ENCODE measurements at places on chromosomes 6 and 20. TPM values are rescaled to one million over a fixed set of nuclear protein-coding genes. Genes with fewer than 3 reads are reported as not detected.

- H3K27me3 ChIP-seq: no peaks in the 10 kb centered on the region
- no peak for DNase-seq
- H3K4me1 ChIP-seq: no peaks in the 10 kb centered on the region
- H3K27ac ChIP-seq: no peak overlapping the region
Measured at GRCh38 chr6:48765352-48765961, 654.5 kb upstream of the PTCHD4 start.

DNA sequence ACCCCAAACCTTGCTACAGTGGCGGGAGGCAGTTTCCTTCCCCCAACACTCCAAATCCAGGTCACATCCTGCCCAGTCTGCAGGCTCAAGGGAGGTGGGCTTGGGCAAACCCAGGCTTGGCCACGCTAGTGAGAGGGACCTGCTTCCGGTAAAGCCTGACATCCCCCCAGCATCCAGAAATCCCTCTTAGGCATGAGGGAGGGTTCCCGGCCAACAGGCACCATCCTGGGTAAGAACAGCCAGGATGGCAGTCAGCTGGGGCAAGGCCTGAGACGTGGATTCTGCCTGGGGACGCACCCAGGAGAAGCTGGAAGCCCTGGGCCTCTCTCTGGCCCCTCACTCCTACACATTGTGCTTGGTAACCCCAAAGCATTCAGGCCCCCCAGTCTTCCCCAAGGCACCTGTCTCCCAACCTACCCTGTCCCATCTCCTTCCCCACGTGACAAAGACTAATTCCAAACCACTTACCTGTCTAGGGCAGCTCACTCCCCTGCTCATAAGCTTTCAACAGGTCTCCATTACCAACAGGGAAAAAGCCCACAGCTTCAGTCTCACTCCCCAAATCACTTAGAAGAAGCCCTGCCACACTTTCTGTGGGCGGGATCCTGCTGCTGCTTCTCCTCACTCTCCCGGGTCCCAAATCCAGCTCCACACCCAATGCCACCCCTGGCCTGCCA lies 2.1 kb downstream of the C20orf144 start:
- peaks cover 25% of the 10 kb centered on the region for H3K4me1 ChIP-seq
- H3K27ac ChIP-seq: peak overlapping the region; percentile 83
- no peaks in the 10 kb centered on the region for H3K27me3 ChIP-seq
- peak overlapping the region; percentile 83 for H3K4me3 ChIP-seq
- DNase-seq: no peak
- H3K36me3 ChIP-seq: no peaks in the 10 kb centered on the region

GRCh38 chr6:125596020-125596419 lies 153.4 kb upstream of the HEY2 start:
- no peaks in the 10 kb centered on the region for H3K4me1 ChIP-seq
- no peaks in the 10 kb centered on the region for H3K36me3 ChIP-seq
- DNase-seq: no peak

- no peak for DNase-seq
- H3K27me3 ChIP-seq: no peaks in the 10 kb centered on the region
- H3K27ac ChIP-seq: peak overlapping the region; percentile 68
- peaks cover 60% of the 10 kb centered on the region for H3K4me1 ChIP-seq
Measured at GRCh38 chr6:30781743-30782424, 37.5 kb upstream of the IER3 start.

DNA sequence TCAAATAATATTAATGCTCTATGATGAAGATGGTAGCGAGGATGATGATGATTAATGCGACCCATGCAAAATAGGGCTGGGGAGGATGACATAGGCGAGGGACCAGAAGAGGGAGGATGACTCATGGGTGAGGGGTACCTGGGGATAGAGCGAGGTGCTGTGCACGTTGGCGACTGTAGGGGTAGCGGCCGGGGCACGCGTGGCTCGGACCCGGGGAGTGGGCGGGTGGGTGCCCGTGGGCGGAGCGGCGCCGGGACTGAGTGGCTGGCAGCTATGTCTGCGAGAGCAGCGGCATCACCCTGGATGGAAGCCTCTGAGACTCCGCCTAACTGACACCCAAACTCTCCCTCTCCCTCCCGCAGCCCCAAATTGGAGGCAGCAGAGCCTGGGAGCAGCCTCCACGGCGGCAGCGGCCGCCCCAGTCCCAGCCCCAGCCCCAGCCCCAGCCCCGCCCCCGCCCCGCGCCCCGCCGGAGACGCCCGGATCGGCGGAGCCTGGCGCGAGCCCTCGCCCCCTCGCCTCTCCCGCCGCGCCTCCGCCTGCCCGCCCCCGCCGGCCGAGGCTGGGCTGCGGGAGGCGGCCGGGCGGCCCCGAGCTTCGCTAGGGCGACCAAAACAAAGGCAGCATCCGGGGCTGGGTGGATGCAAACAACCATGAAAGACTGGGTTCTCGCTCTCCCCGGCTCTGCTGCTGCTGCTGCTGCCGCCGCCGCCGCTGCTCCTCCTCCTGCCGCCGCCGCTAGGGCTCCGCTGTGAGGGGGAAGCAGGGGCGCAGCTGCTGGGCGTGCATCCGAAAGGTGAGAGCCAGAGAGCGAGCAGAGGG lies at the start of gene RIMS1:
Gene RIMS1, plus strand, starts transcription at position 367 of the 822 bp plus-strand sequence. CDS start 474 bp downstream, outside the sequence.
- H3K4me1 ChIP-seq: peaks cover 2% of the 10 kb centered on the region
- H3K27me3 ChIP-seq: peaks cover 21% of the 10 kb centered on the region
- no peaks in the 10 kb centered on the region for H3K36me3 ChIP-seq
- no peak within 1 kb of the TSS for H3K4me3 ChIP-seq
- peak within 1 kb of the TSS; percentile 14 for H3K27ac ChIP-seq
- peak; percentile 29 for DNase-seq

DNA sequence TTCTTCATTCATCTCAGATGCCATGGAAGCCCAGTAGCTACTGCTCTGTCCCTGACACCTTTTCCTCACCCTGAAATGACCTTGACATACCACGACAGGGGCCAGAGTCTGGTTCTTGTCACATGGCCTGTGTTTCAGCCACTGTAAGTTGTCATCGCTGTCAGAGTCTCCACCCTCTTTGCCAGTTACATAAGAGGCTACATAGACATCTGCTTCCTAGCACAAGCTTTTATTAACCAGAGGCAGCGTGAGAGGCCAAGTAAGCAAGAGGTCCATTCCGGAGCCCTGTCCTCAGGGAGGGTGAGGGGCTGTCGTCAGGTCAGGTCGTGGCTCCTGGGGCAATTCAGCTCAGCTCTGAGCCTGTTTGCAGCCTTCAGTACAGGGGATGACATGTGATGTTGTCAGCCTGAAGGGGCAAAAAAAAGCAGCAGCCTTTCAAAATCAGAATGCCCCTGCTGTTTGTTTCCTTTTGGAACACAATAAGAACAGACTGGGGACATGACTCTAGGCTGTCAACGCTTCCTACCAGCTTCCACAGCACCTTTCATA lies 146.3 kb downstream of the MTFR2 start:
- H3K27me3 ChIP-seq: peaks cover 10% of the 10 kb centered on the region
- H3K4me1 ChIP-seq: no peaks in the 10 kb centered on the region
- no peak overlapping the region for H3K4me3 ChIP-seq
- DNase-seq: no peak
- H3K36me3 ChIP-seq: no peaks in the 10 kb centered on the region
- no peak overlapping the region for H3K27ac ChIP-seq

- H3K27me3 ChIP-seq: peaks cover 6% of the 10 kb centered on the region
- no peak for DNase-seq
- H3K27ac ChIP-seq: no peak overlapping the region
- no peaks in the 10 kb centered on the region for H3K4me1 ChIP-seq
Measured at GRCh38 chr6:139891471-139891870, 517.0 kb upstream of the CITED2 start.

- no peaks in the 10 kb centered on the region for H3K36me3 ChIP-seq
- DNase-seq: no peak
- H3K4me1 ChIP-seq: peaks cover 15% of the 10 kb centered on the region
- no peak overlapping the region for H3K4me3 ChIP-seq
- H3K27ac ChIP-seq: no peak overlapping the region
Measured at GRCh38 chr6:41247882-41248705, 19.9 kb downstream of the TREML4 start.

GRCh38 chr6:116221067-116221466 lies 32.8 kb downstream of the TSPYL4 start:
- H3K27ac ChIP-seq: no peak overlapping the region
- DNase-seq: no peak
- peaks cover 1% of the 10 kb centered on the region for H3K4me1 ChIP-seq
- H3K4me3 ChIP-seq: no peak overlapping the region
- no peaks in the 10 kb centered on the region for H3K36me3 ChIP-seq
- H3K27me3 ChIP-seq: no peaks in the 10 kb centered on the region

- no peak overlapping the region for H3K4me3 ChIP-seq
- no peaks in the 10 kb centered on the region for H3K4me1 ChIP-seq
- no peaks in the 10 kb centered on the region for H3K36me3 ChIP-seq
- H3K27ac ChIP-seq: no peak overlapping the region
- no peak for DNase-seq
Measured at GRCh38 chr20:62430866-62431447, 3.6 kb upstream of the RBBP8NL start.

- H3K4me1 ChIP-seq: peaks cover 52% of the 10 kb centered on the region
- no peak for DNase-seq
- H3K36me3 ChIP-seq: peaks cover 72% of the 10 kb centered on the region
- no peaks in the 10 kb centered on the region for H3K27me3 ChIP-seq
- no peak overlapping the region for H3K4me3 ChIP-seq
- H3K27ac ChIP-seq: no peak overlapping the region
Measured at GRCh38 chr6:118903138-118903537, 9.2 kb downstream of the ASF1A start.

DNA sequence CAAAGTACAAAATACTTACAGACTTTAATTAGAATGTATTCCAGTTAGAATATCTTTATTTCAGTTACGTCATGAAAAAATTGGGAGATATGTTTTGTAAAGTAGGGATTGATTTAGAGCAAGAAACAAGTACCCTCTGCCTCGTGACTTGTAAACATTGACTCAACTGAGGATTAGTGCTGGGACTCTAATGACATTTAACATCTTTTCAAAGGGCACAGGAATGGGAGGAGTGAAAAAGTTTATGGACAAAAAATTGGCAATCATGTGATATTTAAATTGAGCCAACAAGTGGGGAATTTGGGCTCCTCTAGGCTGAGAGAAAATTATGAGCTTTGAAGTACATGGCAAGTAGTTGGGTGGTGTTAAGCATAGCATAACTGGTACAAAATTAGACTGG lies 25.3 kb downstream of the NKX2-4 start:
- peaks cover 3% of the 10 kb centered on the region for H3K4me1 ChIP-seq
- H3K27ac ChIP-seq: no peak overlapping the region
- no peak overlapping the region for H3K4me3 ChIP-seq
- peaks cover 18% of the 10 kb centered on the region for H3K36me3 ChIP-seq
- no peaks in the 10 kb centered on the region for H3K27me3 ChIP-seq
- no peak for DNase-seq

DNA sequence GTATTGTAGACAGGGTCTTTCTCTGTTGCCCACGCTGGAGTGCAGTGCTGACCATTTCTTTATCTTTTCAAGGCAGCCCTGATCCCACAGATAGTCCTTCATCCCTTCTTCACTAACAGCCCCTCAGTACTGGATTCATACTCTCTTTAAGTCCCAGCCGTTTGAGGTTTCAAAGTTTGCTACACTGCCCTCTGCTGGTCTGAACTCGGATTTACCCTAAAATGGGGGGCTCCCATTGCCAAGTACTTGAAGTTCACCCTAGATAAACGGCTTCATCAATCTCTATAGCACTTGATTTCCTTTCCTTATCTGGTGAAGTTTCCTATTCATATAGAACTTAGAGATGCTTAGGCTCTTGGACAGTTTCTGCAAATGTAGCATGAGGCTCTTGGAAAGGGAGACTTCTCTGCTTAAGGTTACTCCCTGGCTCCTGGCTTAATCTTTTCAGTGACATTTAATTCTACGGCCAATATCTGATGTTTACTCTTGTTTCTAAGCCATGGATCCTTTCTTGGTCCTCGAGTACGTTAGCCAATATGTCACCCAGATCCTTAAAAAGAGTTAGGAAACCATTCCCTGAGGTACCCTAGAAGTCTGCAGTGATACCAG lies 21.4 kb upstream of the PREP start:
- H3K4me3 ChIP-seq: no peak overlapping the region
- H3K4me1 ChIP-seq: peaks cover 4% of the 10 kb centered on the region
- no peaks in the 10 kb centered on the region for H3K36me3 ChIP-seq
- no peak overlapping the region for H3K27ac ChIP-seq

- no peaks in the 10 kb centered on the region for H3K27me3 ChIP-seq
- no peak overlapping the region for H3K4me3 ChIP-seq
- H3K27ac ChIP-seq: no peak overlapping the region
Measured at GRCh38 chr20:56503916-56504315, 20.6 kb upstream of the FAM209A start.

- H3K4me1 ChIP-seq: peaks cover 12% of the 10 kb centered on the region
- H3K27me3 ChIP-seq: no peaks in the 10 kb centered on the region
Measured at GRCh38 chr6:143276436-143276835, 174.1 kb downstream of the ADAT2 start.

DNA sequence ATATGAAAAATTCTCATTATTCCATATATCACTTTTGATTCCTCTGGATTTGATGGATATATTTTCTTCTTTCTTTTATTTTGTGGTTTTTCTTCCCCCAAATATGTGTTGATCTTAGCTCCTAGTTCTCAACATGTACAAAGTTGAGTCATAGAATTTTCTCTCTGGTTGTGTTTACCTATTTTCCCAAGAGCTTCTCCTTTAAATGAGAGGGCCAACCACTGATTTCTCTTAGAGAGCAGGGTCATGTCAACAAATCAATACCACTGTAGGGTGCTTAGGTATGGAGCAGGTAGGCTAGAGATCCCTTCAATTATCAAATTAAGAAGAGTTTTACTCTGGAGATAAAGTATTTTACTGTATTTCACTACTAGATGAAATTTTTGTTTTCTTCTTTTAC lies 145.7 kb downstream of the BMP5 start:
- H3K4me1 ChIP-seq: no peaks in the 10 kb centered on the region
- H3K36me3 ChIP-seq: no peaks in the 10 kb centered on the region
- DNase-seq: no peak
- no peak overlapping the region for H3K27ac ChIP-seq

DNA sequence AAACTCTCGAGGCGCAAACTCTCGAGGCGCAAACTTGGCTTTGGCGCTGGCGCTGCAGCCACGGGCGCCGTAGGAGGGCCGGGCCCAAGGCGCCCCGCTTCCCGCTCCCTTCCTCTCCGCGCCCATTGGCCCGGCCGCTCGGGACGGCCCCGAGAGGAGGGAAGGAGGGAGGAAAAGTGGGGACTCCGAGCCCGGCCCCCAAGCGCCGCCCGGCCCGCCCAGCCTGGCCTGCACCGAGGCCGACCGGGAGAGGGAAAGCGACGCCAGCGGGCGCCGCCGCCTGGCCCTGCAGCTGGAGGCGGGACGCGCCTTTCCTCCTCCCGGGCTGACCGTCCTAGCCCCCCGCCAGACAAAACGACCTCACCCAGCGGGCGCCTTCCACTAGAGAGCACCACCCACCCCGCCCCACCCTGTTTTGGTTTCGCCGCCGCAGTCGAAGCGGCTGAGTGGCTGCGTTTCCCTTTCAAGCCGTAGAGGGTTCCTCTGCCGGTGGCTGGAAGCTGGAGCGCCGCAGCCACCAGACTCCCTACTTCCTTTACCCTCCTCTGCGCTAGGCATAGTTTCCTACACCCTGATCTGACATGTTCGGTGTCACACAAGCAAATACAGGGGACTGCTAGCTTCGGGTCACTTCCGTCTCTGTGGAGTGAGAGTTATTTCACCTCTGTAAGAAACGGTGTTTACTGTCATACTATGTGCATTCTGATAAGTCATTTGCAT lies at the start of gene MBOAT1:
Gene MBOAT1, minus strand, starts transcription at position 78 of the 720 bp plus-strand sequence. CDS start 235 bp downstream, outside the sequence.
- H3K27ac ChIP-seq: peak within 1 kb of the TSS; percentile 98
- peaks cover 22% of the 10 kb centered on the region for H3K4me1 ChIP-seq
- peaks cover 15% of the 10 kb centered on the region for H3K27me3 ChIP-seq
- DNase-seq: peak; percentile 83
- H3K36me3 ChIP-seq: no peaks in the 10 kb centered on the region

The TCF15 gene
- total RNA-seq: not detected

The BHLHE23 gene
- not detected for total RNA-seq

The TNNC2 gene
- not detected for total RNA-seq

The TMEM181 gene
- 16.8 TPM for total RNA-seq

The HS3ST5 gene
- total RNA-seq: not detected

The TSBP1 gene
- total RNA-seq: not detected

The NKAPL gene
- not detected for total RNA-seq

The LATS1 gene
- 37.7 TPM for total RNA-seq

The ADISSP gene
- total RNA-seq: 21.9 TPM

The TSPO2 gene
- total RNA-seq: not detected

The ENPP5 gene
- 1.4 TPM for total RNA-seq

The EXOC2 gene
- total RNA-seq: 35.4 TPM
